ENCODE measurements at places on chromosomes 5 and 9.
A peak's percentile ranks its signal among the peaks of the same experiment; 100 is the strongest.

DNA sequence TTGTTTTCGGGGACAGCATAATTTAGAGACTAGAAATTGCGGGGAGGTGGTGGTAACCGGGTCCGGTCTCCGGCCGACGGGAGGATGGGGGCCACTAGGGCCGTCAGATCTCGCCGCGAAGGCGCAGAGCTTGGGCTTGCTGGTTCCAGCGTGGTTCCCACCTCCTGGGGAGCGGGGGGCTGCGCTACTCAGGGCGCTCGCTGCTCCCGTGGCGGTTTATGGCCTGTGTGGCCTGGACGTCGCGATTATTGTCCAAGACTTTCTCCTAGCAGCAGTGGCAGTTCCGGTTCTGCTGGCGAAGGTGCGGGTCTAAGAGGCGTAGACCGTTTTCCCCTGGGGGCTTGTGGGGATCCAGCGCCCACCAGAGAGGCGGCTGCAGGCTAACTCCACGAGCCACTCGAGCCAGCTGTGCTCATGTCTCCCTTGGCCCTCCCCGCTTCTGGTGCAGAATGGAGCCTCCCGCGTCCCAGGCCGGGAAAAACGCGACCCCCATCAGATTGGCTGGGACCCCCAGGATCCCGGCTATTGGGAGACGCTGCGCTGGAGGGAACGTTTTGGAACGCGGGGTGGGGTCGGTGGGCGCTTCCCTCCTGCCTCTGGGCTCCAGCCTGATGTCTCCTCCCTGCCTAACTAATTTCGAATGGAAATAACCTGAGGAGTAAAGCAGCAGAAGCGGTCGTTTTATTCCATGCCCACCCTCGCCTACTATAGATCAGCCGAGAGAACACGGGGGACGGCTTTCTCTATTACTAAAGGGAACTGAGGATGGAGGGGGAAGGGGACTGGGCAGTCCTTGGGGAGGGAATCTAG is 87.1 kb downstream of the ENTREP1 start:
- DNase-seq = no peak

DNA sequence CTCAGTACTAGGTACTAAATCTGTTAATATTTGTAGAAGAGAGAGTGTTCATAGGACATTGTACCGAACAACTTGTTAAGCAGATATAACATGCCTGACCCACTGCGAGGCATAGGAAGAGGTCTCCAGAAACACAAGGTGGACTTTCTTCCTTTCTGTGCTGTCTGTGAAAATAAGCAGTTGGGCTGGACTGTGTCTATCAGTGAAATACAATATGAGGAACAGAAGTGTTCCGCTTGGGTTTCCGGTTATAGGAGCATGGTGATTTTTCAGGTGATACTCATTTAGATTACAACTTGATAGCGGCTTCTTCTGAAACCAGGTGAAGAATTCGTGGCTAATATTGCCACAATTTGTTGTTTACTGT is 60.9 kb upstream of the TLR4 start:
- DNase-seq = no peak

- DNase-seq = no peak
Measured at GRCh38 chr9:117334101-117334500, 80.8 kb downstream of the ASTN2 start.

GRCh38 chr5:131661933-131662332 is 26.9 kb upstream of the RAPGEF6 start:
- no peak for DNase-seq

DNA sequence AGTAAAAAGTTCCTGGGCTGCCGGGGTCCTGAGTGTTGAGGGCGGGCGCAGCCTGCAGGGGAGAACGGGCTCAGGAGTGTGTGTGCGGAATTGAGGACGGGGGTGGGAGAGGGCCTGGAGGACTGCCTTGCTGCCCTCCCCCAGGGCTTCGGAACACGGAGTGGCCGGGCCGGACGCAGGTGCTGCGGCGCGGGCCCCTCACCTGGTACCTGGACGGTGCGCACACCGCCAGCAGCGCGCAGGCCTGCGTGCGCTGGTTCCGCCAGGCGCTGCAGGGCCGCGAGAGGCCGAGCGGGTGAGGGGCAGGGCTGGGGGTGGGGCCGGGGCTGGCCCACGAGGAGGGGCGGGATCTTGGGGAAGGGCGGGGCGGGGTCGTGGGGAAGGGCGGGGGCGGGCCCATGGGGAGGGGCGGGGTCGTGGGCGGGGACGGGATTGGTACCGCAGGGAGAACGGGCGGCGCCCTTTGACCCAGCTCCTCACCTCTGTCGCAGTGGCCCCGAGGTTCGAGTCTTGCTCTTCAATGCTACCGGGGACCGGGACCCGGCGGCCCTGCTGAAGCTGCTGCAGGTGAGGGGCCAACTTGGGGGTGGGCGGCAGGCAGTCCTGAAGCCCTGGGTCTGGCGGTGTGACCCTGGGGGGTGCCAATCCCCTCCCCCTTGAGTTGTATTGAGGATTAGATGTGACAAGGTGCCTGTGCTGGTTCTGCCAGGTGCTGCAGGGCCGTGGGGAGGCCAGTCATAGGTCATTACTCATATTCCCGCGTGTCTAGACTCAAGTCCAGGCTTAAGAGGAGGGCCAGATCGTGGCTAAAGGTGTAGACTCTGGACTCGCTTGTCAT is 7.1 kb downstream of the FPGS start:
- peak; percentile 33 for DNase-seq

- no peak for DNase-seq
Measured at GRCh38 chr5:60323596-60323995, 376.4 kb downstream of the DEPDC1B start.

GRCh38 chr5:39219437-39219836 is at the start of gene FYB1:
FYB1 (minus strand) TSS chr5:39219563; CDS start chr5:39202960, 16,603 bp downstream.
- DNase-seq = no peak

GRCh38 chr9:16815079-16815478 is 55.4 kb downstream of the BNC2 start:
- no peak for DNase-seq

DNA sequence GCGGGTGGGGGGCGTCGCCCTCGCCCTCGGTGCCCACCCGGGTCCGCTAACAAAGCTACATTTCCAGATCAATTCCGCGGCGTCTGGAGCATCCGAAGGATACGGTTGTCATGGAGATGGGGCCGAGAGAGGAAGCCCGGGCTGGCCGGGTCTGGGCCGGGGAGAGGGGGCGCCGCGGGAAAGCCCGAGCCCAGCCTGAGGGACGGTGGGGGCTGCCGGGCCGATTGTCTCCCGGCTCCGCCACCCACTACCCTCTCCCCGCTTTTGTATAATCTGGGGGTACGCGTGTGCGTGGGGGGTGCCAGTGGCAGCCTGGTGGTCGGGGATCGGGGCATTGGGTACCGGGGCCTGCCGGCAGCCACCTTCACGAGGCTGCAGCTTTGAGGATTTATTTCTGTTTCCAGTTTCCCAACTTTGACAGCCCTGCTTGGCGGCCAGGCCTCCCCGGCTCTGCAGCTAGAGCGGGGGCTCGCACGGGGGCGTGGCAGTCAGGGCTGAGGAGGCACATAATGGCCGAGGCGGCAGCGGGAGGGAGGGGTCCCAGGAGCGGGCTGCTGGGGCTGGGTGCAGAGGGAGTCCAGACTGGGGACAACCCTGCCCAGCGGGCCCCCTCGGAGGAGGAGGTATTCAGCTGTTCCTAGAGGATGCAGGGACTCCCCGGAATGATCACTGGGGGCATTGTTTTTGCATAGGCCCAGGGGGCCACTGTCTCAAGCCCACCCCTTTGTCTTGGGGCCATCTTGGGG is 626 bp downstream of the PSD2 start:
- DNase-seq = no peak

GRCh38 chr5:78543292-78543691 is 105.3 kb downstream of the LHFPL2 start:
- DNase-seq = no peak

- DNase-seq = no peak
Measured at GRCh38 chr9:113556877-113557593, 93.5 kb downstream of the RGS3 start.

GRCh38 chr5:181199881-181200638 is 4.9 kb downstream of the TRIM7 start:
- no peak for DNase-seq

DNA sequence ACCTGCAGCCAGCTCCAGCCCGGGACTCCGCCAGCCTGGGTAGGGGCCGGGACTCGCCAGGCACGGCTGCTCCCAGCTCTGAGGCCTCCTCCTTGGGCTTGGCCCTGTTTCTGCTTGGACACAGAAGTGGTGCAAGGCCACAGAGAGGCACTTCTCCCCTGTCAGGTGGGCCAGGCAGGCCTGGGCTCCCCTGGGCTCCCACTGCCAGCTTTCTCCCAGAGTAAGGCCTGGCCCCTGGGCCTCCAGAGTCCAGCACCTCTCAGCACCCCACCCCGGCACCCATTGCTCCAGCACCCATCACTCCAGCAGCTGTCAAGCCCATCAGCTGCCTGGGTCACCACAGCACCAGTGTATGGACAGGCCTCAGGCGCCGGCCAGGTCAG is 71.1 kb upstream of the LRRTM2 start:
- DNase-seq = peak; percentile 53

DNA sequence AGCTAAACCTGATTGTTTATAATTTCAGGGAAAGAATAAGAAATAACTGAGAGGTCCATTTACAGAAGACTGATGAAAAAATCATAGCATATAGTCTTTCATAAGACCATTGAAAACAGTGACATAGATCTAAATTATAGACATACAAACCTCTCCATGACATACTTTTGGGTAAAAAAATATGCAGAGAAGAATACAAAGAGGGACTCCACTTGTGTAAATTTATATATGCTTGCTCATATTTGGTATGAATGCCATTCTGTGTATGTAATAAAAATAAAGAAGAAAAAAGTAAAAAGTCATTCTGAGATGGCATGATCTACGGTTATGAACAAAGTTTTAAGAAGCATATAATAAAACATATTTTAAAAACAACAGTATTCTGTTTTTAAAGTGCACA is 310.7 kb downstream of the ASTN2 start:
- DNase-seq = no peak

DNA sequence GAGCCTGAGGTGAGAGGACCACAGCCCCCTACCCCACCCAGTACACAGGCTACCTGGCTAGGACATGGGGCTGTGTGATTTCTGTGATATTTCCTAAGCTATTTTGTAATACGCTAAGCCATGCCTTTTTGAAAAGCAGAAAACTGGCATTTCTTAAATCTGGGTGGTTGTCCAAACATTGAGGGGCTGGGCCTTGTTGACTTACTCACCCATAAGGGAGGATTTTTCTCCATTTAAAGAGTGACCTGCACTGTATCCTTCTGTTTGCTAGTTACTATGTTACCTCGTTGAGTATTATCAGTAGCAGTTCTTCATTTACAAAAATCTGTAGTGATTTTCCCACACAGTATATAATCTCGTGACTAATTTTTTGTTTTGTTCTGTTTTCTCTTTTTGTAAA is 117.5 kb upstream of the OTULINL start:
- no peak for DNase-seq

DNA sequence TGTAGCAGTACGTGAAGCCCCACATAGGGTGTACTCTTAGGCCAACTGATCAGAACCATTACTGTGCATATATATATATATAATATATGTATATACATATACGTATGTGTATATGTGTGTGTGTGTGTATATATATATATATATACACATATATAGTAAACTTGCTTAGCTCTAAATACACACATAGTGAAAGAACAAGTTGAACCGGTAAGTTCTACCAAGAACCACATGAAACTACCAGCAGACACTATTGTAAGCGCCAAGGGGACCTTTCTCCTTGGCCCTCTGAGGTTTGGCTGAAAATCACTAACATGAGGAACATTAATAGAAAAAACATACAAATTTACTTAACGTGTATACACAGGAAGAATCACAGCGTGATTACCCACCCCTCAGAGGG is 1.8 kb upstream of the TARS1 start:
- DNase-seq = no peak

GRCh38 chr9:87542141-87542540 is 44.5 kb downstream of the DAPK1 start:
- no peak for DNase-seq

DNA sequence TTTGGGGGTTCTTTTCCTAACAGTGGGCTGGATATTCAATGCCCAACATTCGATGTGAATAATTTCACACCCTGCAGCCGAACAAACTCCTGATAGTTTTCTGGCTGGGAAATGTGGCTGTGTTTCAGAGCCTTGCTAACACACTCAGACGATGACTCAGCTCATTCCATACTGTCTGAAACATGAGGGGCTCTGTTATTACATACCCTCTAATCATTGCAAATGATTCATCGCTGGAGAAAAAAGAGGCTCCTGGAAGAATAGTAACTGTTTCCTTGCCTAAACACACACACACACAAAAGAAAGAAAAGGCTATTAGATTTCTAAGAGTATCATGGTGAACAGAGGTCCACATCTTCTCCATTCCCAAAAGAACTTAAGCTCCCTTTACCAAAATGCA is 75.8 kb downstream of the OXCT1 start:
- DNase-seq = no peak

- no peak for DNase-seq
Measured at GRCh38 chr9:127020802-127021078, 101.7 kb downstream of the ANGPTL2 start.

DNA sequence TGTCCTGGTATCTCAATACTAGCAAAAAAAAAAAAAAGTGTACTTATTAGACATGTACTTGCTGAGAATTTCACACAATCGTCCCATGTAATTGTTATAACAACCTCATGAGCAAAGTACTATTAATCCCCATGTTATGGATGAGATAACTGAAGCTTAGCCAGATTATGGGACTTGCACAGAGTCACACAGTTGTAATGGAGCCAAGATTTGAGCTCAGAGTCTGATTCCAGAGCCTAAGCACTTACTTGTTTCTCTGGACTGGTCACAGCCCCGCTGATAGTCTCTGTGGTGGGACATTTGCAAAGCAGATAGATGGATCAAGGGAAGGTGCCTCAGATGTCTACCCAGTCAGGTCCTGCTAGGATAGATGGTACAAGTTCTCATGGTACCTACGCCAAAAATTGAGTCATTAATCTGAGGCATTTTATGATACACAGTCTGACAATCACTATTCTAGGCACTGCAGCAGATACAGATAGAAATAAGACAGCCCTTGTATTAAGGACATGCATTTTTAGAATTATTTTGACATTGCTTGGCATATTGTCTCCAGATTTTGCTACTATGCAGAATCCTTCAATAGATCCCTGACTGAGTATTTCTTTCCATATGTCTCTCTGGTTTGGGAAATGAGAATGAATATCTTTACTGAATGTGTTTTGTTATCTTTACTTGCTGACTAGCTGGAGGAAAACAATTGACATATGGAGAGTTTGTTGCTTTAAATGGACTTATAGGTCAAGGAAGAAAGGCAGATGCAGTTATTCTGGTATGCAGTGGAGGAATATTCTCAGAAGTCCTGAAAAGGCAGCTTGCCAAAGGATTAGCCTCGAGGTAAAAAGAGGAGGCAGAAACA is 149.5 kb downstream of the ADAMTSL1 start:
- DNase-seq = no peak

DNA sequence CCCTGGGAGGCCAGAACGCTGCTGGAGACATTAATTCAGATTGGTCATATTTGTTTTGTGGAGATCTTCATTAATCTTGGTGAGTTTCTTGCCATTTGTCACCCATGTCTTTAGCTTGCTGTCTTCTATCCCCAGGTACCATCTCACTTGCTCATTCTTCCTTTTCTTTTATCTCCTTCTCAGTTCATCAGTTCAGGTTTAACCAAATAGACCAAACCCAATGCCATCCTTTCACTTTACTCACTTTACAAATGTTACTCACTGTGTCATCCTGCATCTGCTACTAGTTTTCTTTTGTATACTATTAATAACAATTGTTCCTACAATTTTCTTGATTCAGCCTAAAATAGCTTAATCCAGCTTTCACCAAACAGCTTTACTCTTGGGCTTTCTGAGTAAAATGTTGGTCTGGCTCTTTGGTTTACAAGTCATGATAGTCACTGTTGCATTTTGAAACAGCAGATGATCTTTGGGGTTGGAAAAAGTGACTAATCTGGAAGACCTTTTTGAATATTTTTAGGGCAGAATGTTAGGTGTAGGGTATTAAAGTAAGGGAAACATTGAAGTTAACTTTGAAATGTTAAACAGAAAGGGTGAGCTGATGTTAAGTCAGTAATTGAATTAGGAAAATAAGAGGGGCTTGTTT is 246.9 kb downstream of the ZSWIM6 start:
- DNase-seq = no peak
